ENCODE measurements at places on chromosomes 7 and 10.
A peak's percentile ranks its signal among the peaks of the same experiment; 100 is the strongest.

GRCh38 chr10:86229811-86230556, 136.6 kb downstream of the GRID1 start:
- no peak for DNase-seq

DNA sequence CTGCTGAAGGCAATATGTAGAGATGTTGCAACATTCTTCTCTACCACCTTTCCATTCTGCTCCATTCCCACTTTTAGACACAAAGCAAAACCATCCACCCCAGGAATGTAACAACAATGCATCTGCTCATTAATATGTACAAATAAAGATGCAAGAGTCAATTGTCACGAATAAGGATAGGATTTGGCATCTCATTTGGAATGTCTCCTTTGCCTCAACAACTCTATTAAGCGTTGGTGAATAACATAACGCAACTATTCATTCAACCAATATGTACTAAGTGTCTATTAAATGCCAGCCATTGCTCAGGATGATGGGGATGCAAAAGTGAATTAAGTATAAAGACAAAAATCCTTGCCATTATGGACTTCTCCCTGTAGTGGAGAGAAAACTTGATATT, 152.1 kb downstream of the JAZF1 start:
- DNase-seq, result no peak

- DNase-seq, result no peak
Measured at GRCh38 chr7:111232249-111233084, 141.5 kb downstream of the LRRN3 start.

DNA sequence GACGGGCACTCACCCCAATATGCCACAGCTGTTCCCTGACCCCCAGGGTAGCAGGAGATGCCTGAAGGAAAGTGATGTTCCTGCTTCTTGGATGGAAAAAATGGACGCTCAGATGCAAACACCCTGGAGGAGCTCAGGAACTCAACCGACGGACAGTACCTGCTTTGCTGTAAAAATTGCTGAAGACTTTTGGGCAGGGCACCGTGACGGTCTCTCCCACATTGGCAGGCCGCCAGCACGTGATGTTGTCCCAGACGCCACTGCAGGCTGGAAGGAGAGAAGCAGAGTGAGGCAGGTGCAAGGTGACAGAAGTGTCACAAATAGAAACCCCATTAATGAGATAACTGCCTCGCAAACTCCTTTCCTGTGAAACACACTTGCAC, 35.0 kb downstream of the VIPR2 start:
- DNase-seq, result peak; percentile 11

DNA sequence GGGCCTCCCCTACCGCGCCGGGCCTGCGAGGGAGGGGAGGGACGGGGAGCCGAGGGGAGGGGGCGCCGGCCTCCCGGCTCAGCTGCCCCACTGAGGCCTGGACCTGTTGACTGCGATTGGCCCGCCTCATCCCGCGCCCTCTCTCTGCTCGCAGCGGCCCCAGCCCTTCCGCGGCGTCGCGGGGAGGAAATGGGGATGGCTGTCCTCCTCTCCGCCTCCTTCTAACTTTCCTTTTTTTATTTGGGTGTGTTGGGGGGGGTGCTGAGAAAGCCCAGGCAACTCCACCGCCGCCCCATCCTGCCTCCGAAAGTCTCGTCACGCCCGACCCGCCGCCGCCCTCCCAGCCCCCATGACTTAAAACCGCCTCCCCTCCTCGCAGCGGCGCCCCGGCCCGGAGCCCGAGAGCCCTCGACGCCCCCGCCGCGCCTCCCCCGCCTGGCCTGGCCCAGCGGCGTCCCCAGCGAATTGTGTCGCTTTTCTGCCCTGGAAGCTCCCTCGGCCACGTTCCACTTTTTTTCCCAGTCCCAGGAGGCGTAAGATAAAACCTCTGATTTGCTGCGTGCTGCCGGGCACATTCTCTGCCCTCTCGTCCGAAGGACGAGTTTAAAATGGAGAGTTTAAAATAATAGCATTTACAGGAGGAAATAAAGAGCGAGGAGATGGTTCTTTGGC, 842 bp upstream of the SKIDA1 start:
- peak; percentile 67 for DNase-seq

DNA sequence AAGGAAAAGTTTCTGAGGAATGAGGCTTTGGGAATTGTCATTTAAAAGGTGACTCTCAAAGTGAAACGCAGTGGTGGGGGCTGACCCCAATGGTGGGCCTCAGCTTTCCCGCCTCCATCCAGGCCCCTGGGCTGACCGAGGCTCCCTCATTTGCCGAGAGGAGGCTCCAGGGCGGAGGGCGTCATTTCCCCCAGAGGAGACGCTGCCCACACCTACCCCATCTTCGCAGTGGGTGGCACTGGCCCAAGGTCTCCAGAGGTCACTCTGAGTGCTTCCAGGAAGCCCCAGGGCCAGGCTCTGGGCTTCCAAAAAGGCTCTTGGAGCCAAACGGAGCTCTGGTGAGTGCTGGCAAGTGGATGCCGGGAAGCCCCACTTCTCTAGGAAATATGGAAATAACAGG, 38.0 kb downstream of the TCERG1L start:
- no peak for DNase-seq

DNA sequence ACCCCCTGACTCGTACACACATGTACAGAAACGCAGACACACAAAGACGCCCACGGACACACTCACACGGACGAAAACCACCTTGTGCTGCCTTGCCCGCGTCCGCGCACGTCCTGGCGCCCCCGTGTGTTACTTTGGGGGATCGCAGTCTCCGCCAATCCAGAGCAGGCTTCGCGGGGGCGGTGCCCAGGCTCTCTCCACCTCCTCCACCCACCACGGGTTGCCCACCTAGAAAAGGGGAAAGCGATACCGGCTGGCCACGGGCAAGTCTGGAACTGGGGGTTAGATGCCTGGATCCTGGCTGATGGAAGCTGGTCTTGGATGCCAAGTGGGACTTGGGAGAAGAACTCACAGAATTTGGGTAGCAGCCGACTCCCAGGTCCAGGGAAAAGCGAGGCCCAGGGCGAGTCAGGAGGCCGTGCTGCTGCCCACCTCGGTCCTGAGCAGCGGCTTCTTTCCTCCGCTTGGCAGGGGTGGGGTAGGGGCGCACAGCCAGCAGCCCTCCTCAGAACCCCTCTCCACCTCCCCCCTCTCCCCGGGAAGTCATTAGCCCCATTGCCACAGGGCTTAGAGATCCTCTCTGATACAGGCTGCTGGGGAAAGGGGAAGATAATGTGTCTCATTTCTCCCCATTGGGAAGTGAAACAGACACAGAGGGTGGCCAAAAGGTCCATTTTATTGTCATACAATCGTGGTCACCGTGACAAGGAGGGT, 4.6 kb upstream of the VGF start:
- peak; percentile 35 for DNase-seq

DNA sequence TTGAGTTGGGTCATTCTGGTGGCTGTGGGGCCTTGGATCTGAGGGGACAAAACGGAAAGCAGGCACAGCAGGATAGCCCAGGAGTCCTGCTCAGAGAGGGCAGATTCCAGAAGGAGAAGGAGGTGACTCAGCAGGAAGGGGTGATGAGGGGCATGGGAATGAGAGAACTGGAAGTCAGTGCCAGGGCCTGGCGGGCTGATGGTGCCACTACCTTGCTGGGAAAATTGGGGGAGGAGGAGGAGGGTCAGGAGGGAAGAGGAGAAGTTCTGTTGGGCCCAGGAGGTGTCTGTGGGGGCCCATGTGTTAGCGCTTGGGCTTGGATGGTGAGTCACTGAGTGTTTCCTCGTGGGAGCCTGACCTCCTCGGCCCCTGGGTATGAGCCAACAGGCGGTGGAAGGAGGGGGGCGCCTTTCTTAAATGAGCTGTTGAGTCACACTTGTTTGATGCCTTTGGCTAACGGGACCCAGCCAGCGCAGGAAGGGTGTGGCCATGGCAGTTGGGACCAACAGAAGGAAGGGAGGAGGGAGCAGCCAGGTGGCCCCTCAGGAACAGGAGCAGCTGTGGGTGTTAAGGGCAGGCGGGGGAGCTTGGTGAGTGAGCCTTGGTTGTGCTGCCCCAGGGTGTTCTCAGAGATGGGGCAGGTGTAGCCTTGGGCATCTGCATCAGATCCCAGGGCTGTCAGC, 130.0 kb upstream of the BTBD16 start:
- DNase-seq, result no peak

All from NCI-H2029 (cell line).